GM04503 (cell line): ENCODE measurements at places on chromosomes 16 and 17.

GRCh38 chr17:81890447-81891302 is 711 bp downstream of the ALYREF start:
- DNase-seq: no peak

DNA sequence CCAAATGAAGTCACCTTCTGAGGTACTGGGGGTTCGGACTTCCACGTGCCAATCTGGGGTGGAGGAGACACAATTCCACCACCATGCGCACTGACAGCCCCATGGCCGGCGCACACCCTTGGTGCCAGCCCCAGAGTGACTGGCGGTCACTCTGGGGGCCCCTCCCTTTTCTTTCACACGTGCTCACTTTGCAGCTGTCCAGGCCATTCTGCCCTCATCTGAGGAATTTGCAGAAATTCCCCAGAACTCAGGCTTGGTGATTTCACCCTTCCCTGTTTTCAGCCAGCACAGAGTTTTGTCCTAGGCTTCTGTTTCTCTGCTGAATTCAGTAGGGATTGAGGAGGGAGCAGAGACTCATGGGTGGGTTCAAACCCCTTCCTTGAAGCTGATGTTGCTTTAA is 54.8 kb downstream of the CDRT4 start:
- DNase-seq: no peak

DNA sequence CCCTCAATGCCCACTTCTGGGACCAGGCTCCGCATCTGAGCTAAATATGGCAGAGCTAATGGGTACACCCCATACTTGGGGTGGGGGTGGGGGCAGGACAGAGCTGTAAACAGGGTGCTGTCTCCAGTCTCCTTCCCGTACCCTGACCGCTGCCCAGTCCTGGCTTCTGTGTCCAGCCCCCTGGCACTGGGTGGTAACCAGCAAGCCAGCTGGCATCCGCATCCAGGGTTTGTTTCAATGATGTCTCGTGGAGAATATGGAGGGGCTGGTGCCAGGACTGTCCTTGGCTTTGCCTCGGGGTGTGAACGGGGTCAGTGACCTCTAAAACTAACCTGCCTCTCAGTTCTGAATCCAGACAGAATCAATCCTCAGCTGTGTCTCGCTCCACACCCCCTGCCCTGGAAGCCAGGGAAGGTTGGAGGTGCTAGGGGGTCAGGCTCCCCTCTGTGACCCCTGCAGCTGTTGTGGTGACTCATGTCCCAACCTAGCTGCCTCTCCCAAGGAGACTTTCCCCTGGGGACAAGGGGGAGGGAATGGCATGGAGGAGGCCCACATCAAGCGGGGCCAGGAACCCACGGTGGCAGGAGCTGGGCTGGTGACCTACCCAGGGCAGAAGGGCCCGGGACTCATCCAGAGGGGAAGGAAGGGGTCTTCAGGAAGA is 1.5 kb upstream of the PNMT start:
- DNase-seq: no peak

- no peak for DNase-seq
Measured at GRCh38 chr16:85166281-85166680, 54.0 kb upstream of the CIBAR2 start.

GRCh38 chr16:88994695-88995094 is 17.7 kb upstream of the CBFA2T3 start:
- DNase-seq: no peak

DNA sequence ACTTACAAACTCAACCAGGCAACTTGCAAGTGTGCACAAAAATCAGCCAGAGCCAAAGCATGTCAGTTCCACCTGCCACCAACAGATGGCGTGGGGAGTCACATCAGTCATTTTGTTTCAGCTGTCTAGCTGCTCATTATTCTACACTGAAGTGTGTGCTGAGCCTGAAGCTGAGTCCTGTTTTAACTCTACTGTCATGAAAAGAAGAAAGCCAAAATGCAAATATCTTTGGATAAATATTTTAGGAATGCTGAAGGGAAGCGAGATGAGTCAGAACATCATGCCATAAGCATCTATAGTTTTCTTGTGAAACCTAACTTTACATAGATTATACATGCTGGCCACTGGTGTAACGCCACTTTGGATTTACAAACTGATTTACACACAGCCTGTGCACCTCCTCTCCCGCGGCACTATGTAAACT is 172.6 kb downstream of the CDK5R1 start:
- DNase-seq: peak; percentile 7

DNA sequence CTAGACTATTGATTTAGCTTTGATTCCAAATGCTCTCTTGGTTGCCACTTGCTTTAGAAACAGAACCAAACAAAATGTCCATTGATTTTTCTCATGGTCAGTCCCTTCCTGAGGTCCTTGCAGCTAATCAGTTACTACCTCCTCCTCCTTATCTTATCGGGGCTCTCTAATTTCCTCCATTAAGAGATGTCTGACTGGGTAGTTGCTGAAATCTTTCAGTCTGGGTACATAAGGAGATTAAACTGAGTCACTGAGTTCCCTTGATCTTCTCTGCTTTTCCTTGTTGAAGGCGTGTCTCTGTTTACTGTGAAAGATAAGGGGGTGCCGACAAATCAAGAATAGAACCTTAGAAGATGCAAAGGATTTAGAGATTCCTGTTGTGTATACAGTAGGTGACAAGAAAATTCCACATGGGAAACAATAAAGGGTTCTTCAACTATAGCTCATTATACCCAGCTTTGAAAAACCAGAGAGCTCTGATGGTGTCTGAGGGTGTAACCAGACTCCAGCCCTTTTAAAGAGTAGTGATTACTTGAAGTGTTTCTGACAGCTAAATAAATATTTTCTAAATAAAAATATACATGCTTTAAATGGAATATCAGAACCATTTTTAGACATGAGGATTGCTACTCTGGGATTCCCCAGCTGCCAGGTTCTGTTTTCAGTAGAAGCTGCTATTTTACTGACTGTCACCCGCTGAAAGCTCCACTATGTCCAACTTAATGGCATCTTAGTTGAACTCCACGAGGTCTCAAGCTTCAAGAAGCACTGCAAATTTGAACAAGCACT is 791.3 kb upstream of the SOX9 start:
- DNase-seq: no peak

GRCh38 chr16:57036315-57036714 is 47.0 kb downstream of the NLRC5 start:
- no peak for DNase-seq

- no peak for DNase-seq
Measured at GRCh38 chr17:55366020-55366481, 55.6 kb downstream of the MMD start.

DNA sequence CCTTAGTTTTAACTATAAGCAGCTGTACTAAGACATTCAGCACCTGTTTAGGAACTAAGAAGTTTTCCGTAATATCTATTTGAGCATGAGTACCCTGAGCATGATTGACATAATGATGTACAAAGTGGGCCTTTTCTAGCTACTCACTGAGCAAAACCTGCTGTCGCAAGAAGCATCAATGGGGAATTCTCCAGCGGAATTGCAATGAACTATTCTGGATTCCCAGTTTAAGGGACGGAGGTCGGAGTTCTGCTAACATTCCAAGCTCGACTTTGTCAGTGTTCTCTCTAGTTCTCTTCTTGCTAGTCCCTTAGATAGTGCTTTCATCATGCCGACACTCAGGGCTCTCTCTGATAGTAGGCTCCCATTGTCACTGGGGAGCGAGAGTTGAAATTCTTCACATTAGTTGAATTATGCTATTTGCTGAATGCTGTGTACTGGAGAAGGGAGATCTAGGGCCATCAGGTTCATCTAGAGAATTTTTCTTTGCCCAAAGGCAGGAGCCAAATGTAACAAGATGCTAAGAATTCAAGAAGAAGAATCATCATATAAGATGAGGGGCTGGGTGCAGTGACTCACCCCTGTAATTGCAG is 40.2 kb upstream of the MYH2 start:
- DNase-seq: no peak

- DNase-seq: no peak
Measured at GRCh38 chr16:5867250-5867649, 769.7 kb upstream of the EEF2KMT start.

DNA sequence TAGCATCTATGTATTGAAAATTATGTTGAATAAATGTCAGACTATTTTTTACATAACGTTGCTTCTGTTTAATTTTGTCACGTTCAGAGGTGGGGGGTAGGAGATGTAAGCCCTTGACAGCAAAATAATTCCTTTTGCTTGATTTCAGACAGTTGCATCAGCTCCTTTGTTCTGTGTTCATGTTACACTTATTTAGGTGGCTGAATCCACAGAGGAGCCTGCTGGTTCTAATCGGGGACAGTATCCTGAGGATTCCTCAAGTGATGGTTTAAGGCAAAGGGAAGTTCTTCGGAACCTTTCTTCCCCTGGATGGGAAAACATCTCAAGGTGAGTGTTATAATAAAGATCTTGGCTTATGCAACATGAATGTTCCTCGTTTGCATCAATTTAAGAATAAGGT is 4.5 kb downstream of the HERPUD1 start:
- no peak for DNase-seq

- DNase-seq: peak; percentile 34
Measured at GRCh38 chr16:69709456-69710084, 16.8 kb downstream of the NQO1 start.

DNA sequence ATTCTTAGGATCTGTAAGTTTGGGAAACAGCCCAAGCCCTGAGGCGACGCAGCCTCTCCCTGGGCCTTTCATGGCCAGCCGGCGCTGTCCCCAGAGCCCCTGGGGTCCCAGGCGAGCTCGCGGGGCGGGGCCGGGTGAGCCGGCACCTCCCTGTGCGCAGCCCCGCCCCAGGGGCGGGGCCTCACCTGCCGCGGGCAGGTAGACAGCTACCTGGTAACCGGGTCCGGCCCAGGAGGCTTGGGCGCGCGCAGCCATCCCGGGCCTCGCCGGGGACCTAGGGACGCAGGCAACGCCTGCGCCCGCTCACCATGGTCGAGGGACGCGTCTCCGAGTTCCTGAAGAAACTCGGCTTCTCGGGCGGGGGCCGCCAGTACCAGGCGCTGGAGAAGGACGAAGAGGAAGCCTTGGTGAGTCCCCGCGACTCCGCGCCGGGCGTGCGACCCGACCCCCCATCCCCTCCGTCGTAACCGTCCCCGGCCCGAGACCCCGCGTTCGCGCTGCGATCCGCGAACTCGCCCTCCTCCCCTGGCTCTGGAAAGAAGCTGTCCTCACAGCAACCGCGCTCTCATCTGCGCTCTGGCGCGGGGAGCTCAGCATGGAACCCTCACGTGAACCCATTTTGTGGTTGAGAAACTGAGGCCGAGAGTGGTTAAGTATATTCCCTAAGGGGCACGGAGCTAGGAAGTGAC is at the start of gene ATP2C2:
Gene ATP2C2, plus strand, starts transcription at position 231 of the 689 bp plus-strand sequence. Its CDS starts 78 bp downstream, at position 309.
- no peak for DNase-seq

DNA sequence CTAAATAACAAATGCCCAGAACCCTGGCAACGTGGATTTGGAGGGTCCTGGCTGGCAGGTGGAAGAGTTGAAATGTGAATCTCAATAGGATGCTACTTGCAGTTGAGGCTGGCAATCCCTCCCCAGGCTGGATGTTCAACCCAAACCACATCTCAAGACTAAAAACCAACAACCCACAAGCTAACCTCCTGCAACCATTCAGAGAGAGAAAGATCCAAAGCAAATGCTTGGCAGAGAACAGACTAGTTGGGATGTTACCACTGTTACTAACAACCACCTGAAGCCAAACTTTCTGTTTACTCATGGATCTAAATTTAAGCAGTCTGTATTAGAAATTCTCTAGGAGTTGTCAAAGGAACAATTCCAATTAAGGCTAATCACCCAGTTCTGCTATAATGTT is 27.9 kb downstream of the SMG6 start:
- DNase-seq: no peak

DNA sequence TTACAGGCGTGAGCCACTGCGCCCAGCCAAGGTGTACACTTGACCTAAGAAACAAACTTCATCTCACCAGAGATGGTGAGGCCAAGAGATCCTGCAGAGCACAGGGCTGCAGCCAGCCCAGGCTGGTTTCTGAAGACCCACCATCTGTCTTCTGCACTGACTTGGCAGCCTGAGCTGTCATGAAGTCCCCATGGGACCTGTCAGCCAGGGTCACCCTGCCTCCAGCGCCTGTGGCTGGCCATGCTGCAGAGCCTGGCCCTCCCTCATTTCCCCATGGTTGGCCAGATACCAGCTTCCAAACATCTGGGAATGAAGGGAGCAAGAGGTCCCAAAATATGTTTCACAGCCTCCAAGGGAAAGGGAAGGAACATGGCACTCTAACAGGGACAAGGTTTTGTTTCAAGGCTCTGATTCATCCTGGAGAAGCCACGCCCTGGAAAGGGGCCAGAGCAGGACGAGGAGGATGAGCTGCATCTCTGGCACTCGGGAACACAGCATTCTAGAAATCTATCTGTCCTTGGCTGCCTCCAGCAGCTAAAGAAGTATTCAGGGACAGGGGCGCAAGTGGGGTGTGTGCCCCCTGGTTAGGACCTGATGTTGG is 45.3 kb downstream of the DDX19A start:
- peak; percentile 61 for DNase-seq

DNA sequence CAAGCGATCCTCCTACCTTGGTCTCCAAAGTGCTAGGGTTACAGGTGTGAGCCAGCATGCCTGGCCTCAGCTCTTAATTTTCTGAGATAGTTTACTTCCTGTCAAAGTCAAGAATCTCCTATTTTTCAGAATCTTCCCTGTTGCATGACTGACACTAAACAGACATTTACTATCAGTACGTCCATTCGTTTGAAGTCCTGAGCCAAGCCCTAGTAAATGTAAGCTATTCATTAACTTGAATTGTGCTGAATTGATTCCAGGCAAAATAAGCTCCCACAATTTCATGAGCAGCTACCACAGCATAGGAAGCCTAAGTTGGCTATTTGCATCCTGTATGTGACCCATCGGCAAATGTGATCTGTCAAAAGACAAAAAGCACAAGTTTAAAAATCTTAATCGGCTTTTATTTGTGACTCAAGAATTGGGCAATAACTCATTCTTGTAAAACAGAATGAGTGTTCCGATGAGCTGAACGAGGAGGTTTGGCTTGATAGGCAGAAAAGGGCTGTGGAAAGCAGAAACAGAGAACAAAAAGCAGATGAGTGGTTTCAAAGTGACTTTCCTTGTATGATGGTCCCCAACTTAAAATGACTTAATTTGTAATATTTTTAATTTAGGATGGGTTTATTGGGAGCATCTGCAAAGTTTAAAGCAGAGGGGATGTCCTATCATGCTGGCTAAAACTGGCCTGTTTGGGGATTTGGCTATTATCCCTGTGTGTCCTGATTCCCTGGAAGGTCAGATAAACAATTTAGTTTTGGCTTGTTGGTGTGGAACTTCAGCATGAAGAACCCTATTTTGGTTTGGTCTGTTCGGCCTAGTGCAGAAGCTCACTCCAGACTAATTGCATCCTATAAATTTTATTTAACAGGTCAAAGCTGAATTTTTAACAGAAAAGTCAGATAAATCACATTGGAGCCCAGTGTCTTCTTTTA is 14.2 kb downstream of the RNF112 start:
- no peak for DNase-seq

DNA sequence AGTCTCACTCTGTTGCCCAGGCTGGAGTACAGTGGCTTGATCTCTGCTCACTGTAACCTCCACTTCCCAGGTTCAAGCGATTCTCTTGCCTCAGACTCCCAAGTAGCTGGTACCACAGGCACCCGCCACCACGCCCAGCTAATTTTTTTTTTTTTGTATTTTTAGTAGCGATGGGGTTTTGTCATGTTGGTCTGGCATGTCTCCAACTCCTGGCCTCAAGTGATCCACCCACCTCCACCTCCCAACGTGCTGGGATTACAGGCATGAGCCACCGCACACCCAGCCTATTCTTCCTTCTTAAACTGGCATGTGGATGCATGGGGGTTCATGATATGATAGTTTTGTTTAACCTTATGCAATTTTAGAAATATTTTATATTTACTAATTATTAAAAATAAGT is 39.4 kb upstream of the VWA3A start:
- no peak for DNase-seq

- DNase-seq: peak; percentile 16
Measured at GRCh38 chr16:57371494-57372371, 557 bp upstream of the CX3CL1 start.
